Fibroblast of skin of right biceps (primary cell): ENCODE measurements at places on chromosomes 1 and 21.
A peak's percentile ranks its signal among the peaks of the same experiment; 100 is the strongest.

- DNase-seq: no peak
Observed at GRCh38 chr1:223147873-223148272, 4.8 kb upstream of the TLR5 start.

- DNase-seq: no peak
Observed at GRCh38 chr1:232578651-232579195, 51.2 kb downstream of the SIPA1L2 start.

DNA sequence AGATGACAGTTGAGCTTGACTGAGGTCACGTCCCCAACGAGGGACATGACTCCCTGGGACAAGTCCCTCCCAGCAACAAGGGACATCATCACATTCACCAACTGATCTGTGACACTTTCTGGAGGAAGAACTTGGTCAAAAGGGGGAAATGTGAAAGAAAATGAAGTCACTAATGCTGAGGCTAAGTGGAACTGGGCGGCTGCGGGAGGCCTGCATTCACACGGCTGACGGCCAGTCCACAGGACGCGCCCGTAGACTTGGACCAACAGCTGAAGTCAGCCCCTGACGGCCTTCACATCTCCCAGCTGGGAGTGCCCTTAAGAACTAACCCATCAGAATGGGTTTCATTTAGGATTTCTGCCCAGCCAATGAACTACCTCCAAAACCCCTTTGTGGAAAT is 26.6 kb downstream of the POFUT2 start:
- no peak for DNase-seq

GRCh38 chr1:236774926-236775325 is 20.2 kb upstream of the MTR start:
- peak; percentile 8 for DNase-seq

DNA sequence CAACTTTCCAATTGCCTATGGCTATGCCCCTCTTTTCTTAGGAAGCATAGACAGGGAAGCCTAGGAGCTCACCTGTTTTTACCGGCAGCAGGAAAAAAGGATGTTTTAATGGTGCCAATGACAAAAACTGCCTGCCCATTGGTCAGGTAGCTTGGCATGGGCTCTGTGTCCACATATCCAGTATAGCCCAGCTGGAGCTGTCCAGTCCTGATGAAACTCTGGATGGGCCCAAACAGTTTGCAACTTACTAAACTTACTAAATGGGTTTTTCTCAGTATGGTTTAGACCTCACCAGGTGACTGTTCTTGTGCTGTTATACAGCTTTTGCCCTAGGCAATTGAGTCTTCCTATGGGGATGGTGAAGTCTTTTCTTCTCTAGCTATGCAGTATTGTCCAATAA is 711.2 kb downstream of the AMY1C start:
- no peak for DNase-seq

GRCh38 chr21:42154237-42155044 is 64.5 kb upstream of the ABCG1 start:
- no peak for DNase-seq
